Pancreas (tissue), 10 donors: ENCODE measurements at places on chromosomes 13 and 19.
A peak's percentile ranks its signal among the peaks of the same experiment; 100 is the strongest.

DNA sequence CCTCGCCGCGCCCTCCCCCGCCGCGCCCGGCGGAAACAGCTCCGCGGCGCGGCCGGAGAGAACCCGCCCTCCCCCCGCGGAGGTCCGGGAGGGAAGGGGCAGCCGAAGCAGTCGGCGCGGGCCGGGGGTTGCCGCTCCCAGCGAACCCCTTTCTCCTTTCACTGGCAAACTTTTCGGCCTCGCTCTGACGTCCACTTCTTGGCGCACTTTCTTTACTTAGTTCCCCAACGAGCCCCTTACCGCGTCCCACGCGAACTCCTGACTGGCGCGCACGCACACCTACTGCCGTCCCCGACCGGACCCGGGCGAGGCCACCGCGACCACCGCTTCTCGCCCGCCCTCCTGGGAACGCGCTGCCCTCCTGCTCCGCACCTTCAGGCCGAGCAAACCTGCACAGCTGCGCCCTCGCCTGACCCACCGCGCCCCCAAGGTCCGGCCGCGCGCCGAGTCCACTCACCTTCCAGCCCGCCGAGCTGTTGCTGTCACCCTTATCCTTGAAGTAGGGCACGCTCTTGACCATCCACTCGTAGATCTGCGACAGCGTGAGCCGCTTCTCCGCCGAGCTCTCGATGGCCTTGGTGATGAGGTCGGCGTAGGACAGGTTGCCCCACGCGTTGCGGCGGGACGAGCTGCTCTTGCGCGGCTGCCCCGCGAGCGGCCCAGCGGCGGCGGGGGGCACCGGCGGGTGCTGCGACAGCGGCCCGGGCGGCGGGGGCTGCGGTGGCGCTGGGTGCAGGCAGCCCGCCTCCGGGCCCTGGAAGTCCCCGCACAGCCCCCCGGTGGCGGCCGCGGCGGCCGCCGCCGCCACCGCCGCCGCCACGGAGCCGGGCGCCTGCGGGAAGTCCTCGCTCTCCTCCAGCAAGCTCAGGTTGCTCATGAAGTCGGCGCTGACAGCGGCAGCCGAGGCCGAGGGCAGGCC is 1.1 kb downstream of the FOXO1 start:
- DNase-seq: peak; percentile 63

GRCh38 chr13:79736356-79736755 is 255.4 kb downstream of the NDFIP2 start:
- no peak for DNase-seq

GRCh38 chr13:97359181-97360057 is 74.5 kb upstream of the RAP2A start:
- DNase-seq: no peak

- no peak for DNase-seq
Observed at GRCh38 chr19:58001895-58002369, 688 bp downstream of the ZNF606 start.
